ENCODE measurements at places on chromosomes 16 and 17. TPM values are rescaled to one million over a fixed set of nuclear protein-coding genes. Genes with fewer than 3 reads are reported as not detected.

The ZNF287 gene
- polyA plus RNA-seq = 6.1 TPM

GRCh38 chr17:81033535-81034167 is 1.3 kb upstream of the BAIAP2 start:
- no peak overlapping the region for H3K27ac ChIP-seq
- peak overlapping the region; percentile 94 for H3K4me3 ChIP-seq
- no peak for DNase-seq

- peaks cover 3% of the 10 kb centered on the region for H3K36me3 ChIP-seq
- no peak overlapping the region for H3K4me3 ChIP-seq
- H3K27ac ChIP-seq = no peak overlapping the region
- H3K27me3 ChIP-seq = no peaks in the 10 kb centered on the region
Observed at GRCh38 chr17:81519284-81520020, 6.9 kb upstream of the ACTG1 start.

DNA sequence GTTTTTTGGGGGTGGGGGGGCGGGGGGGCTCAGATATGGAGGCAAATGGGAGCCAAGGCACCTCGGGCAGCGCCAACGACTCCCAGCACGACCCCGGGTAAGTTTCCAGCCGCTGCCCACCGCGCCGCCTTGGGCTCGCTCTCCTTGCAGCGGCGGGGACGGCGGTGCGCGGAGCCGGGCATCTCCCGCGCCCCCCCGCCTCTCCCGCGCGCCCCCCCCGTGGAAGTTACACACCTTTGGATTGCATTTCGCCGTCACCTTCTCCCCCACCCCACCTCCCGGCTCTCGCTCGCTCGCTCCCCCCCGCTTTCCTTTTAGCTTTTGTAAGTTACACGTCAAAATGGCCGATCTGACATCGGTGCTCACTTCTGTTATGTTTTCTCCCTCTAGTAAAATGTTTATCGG is 387 bp downstream of the MSI2 start:
- peaks cover 7% of the 10 kb centered on the region for H3K36me3 ChIP-seq
- DNase-seq = no peak
- H3K27me3 ChIP-seq = no peaks in the 10 kb centered on the region

- H3K4me3 ChIP-seq = no peak overlapping the region
- no peak for DNase-seq
- no peaks in the 10 kb centered on the region for H3K36me3 ChIP-seq
Observed at GRCh38 chr16:78284957-78285434, 185.5 kb downstream of the WWOX start.

DNA sequence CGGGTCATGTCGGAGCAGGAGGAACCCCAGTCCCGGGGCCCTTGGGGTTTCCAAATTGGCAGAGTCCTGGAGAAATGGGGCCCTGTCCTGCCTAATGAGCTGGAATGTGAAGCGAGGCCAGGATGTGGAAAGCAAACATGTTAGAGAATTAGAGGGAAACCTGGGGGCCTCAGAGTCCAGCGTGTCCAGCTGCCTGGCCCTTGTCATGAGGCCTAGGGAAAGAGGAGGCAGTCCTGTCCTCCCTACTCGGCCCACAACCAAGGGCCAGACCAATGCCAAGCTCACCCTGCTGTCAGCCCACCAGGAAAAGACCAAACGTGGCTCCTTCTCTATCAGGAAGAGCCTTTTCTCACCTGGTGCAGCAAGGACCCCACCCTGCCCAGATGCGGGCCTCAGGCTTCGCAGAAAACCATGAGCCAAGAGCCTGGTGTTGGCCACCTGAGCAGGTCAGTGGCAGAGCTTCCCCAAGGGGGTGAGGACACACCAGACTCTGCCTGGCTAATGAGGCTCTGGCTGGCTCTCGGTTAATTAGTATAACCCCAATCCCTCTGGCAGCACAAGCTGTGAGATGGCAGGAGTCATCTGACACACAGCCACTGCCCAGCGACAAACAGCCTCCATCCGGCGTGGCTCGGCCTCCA is 10.1 kb downstream of the TEKT5 start:
- no peak overlapping the region for H3K4me3 ChIP-seq
- no peak for DNase-seq
- no peaks in the 10 kb centered on the region for H3K27me3 ChIP-seq
- H3K4me1 ChIP-seq = no peaks in the 10 kb centered on the region
- H3K36me3 ChIP-seq = no peaks in the 10 kb centered on the region

The CCDC154 gene
- polyA plus RNA-seq = 0.41 TPM

The CAPNS2 gene
- polyA plus RNA-seq = 0.24 TPM

The OR3A3 gene
- polyA plus RNA-seq = not detected

- H3K27ac ChIP-seq = peak overlapping the region; percentile 7
- no peaks in the 10 kb centered on the region for H3K27me3 ChIP-seq
- H3K36me3 ChIP-seq = no peaks in the 10 kb centered on the region
- peak; percentile 75 for DNase-seq
- no peak overlapping the region for H3K4me3 ChIP-seq
Observed at GRCh38 chr17:29778956-29779811, 150.8 kb downstream of the SSH2 start.

The CLEC3A gene
- not detected for polyA plus RNA-seq

- H3K36me3 ChIP-seq = no peaks in the 10 kb centered on the region
- H3K4me1 ChIP-seq = peaks cover 22% of the 10 kb centered on the region
- DNase-seq = peak; percentile 85
- H3K27me3 ChIP-seq = peaks cover 21% of the 10 kb centered on the region
- H3K4me3 ChIP-seq = no peak overlapping the region
Observed at GRCh38 chr17:78231991-78232858, 794 bp downstream of the TMEM235 start.

- no peaks in the 10 kb centered on the region for H3K27me3 ChIP-seq
- DNase-seq = no peak
- peak overlapping the region; percentile 87 for H3K4me3 ChIP-seq
- H3K4me1 ChIP-seq = peaks cover 21% of the 10 kb centered on the region
- H3K36me3 ChIP-seq = peaks cover 3% of the 10 kb centered on the region
- peak overlapping the region; percentile 74 for H3K27ac ChIP-seq
Observed at GRCh38 chr17:82037889-82038195, 345 bp upstream of the DCXR start.

GRCh38 chr16:87032554-87032953 is 284.6 kb downstream of the C16orf95 start:
- H3K4me3 ChIP-seq = no peak overlapping the region
- peaks cover 100% of the 10 kb centered on the region for H3K27me3 ChIP-seq
- no peak for DNase-seq
- no peaks in the 10 kb centered on the region for H3K36me3 ChIP-seq
- H3K27ac ChIP-seq = no peak overlapping the region

DNA sequence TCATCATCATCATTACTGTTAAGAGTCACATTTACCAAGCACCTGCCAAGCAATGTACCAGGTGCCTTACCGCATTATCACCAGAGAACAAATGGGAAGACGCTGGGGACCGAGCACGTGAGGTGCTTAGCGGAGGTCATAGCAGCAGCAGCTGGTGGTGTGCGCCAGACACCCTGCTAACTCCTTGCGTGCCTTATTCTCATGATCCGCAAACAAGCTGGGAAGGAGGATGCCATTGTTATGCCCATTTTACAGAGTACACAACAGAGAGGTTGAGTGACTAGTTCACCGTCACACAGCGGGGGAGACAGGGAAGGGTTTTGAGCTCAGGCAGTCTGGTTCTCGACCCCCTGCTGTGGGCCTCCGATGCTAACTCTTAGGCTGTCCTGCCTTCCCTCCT is 7.3 kb downstream of the ATP2A3 start:
- peaks cover under 1% of the 10 kb centered on the region for H3K27me3 ChIP-seq
- H3K4me1 ChIP-seq = no peaks in the 10 kb centered on the region
- H3K4me3 ChIP-seq = no peak overlapping the region
- no peaks in the 10 kb centered on the region for H3K36me3 ChIP-seq

DNA sequence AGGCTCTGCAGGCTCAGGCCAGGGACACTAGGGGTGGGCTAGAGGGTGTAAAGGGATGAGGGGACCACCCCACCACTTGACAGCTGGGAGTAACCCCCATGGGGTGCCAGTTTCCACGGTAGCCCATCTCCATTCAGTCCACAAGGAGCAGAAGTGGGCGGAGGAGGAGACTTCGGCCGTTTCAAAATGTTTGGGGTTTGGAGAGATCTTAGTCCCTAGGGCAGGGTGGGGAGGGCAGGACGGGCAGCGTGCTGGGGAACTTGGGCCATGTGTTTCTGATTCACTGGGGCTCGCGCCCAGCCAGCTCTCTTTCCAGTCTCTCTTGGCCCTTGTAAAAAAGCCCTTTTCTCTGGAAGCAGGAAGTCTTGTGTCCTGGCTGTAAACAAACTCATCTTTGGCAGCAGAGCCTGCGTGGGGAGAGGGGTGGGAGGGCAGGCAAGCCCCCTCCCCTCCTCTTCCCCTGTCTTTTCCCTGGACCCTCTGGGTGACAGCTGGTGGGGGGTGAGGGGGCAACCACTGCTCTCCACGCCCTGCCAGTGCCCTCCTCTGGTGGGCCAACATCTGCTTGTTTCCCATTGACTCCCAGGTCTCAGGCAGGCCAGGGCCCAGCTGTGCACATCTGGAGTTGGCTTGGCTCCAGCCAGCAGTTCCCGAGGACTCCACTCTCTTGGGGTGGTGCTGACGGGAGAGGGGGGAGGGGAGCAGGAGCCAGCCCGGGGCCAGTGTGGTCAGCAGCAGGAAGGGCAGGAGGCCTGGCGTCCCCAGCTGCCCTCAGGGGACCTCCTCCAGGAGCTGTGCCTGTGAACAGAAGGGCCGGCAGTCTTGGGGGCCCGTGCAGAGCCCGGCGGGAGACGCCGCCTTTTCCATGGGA is 8.1 kb downstream of the CYGB start:
- H3K27me3 ChIP-seq = no peaks in the 10 kb centered on the region
- no peak overlapping the region for H3K4me3 ChIP-seq
- H3K36me3 ChIP-seq = no peaks in the 10 kb centered on the region
- H3K27ac ChIP-seq = peak overlapping the region; percentile 49
- H3K4me1 ChIP-seq = peaks cover 13% of the 10 kb centered on the region

The DHRS7C gene
- not detected for polyA plus RNA-seq

- no peaks in the 10 kb centered on the region for H3K4me1 ChIP-seq
- H3K36me3 ChIP-seq = no peaks in the 10 kb centered on the region
- no peak overlapping the region for H3K27ac ChIP-seq
- no peaks in the 10 kb centered on the region for H3K27me3 ChIP-seq
Observed at GRCh38 chr17:44266402-44267164, 1.4 kb downstream of the SLC4A1 start.

- H3K27me3 ChIP-seq = no peaks in the 10 kb centered on the region
- DNase-seq = no peak
- H3K36me3 ChIP-seq = no peaks in the 10 kb centered on the region
- H3K4me1 ChIP-seq = peaks cover 2% of the 10 kb centered on the region
- no peak overlapping the region for H3K27ac ChIP-seq
- no peak overlapping the region for H3K4me3 ChIP-seq
Observed at GRCh38 chr17:62765351-62765750, 42.8 kb downstream of the MARCHF10 start.

GRCh38 chr17:64622931-64623654 is 39.0 kb downstream of the SMURF2 start:
- peak overlapping the region; percentile 68 for H3K27ac ChIP-seq
- H3K36me3 ChIP-seq = peaks cover 46% of the 10 kb centered on the region
- no peaks in the 10 kb centered on the region for H3K4me1 ChIP-seq
- H3K27me3 ChIP-seq = no peaks in the 10 kb centered on the region
- H3K4me3 ChIP-seq = no peak overlapping the region
- DNase-seq = no peak

The P2RX5 gene
- 0.97 TPM for polyA plus RNA-seq

DNA sequence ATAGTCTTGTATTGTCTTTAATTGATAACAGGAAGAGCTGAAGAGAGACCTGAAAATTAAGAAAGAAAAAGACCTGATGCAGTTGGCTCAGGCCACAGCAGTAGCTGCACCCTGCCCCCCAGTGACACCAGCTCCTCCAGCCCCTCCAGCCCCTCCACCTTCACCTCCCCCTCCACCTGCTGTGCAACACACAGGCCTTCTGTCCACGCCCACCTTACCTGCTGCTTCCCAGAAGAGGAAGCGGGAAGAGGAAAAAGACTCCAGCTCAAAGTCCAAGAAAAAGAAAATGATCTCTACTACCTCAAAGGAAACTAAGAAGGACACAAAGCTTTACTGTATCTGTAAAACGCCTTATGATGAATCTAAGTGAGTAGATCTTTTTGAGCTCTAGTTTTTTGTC is 36.8 kb downstream of the C17orf58 start:
- peaks cover 27% of the 10 kb centered on the region for H3K36me3 ChIP-seq
- H3K4me3 ChIP-seq = no peak overlapping the region
- no peaks in the 10 kb centered on the region for H3K4me1 ChIP-seq
- no peak for DNase-seq
- no peak overlapping the region for H3K27ac ChIP-seq

GRCh38 chr16:71344315-71344905 is 14.1 kb upstream of the CALB2 start:
- H3K4me1 ChIP-seq = no peaks in the 10 kb centered on the region
- H3K4me3 ChIP-seq = no peak overlapping the region
- H3K36me3 ChIP-seq = no peaks in the 10 kb centered on the region

DNA sequence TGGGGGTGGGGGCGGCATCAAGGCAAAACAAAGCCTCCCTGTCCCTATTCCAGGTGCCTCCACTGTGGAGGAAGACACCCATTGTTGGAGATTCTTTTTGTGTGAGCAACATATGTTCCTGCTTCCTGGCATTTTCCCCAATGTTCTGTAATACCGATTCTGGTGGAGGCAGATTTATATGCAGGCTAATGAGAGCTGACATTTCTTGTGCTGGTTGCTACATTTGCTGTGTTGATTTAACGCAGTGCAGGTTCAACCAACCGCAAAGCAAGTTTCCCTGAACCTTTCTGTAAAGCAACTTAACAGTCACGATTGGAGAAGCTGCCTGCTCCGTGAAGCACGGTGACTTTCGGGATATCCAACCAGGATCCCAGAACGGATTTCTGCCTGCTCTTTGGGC is 260.5 kb downstream of the CBLN1 start:
- DNase-seq = peak; percentile 40
- H3K27ac ChIP-seq = peak overlapping the region; percentile 22
- H3K36me3 ChIP-seq = no peaks in the 10 kb centered on the region
- no peak overlapping the region for H3K4me3 ChIP-seq
- no peaks in the 10 kb centered on the region for H3K4me1 ChIP-seq

The SEC14L5 gene
- 0.03 TPM for polyA plus RNA-seq

The AURKB gene
- polyA plus RNA-seq = 43.9 TPM

The SHBG gene
- polyA plus RNA-seq = 1.1 TPM

DNA sequence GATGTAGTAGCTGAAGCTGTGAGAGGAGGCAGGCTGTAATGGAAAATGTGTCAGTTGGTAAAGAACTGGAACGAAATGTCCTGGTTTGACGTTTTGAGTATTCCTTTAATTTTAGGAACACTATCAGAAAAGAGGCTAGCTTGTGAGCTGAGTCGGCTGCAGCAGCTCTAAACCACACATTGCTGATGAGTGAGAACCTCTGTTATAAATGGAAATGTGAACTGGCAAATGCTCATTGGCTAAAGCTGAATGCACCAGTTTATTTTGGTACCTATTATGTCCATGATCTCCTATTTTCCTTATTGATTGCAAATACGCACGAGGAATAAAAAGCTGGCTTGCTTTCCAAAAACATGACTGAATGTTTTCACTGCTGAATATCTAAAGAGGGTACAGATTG is 11.0 kb upstream of the WIPI1 start:
- no peak overlapping the region for H3K4me3 ChIP-seq
- no peaks in the 10 kb centered on the region for H3K4me1 ChIP-seq
- no peaks in the 10 kb centered on the region for H3K36me3 ChIP-seq
- H3K27ac ChIP-seq = no peak overlapping the region
- DNase-seq = no peak
